ENCODE measurements at places on chromosomes 2 and 18.

DNA sequence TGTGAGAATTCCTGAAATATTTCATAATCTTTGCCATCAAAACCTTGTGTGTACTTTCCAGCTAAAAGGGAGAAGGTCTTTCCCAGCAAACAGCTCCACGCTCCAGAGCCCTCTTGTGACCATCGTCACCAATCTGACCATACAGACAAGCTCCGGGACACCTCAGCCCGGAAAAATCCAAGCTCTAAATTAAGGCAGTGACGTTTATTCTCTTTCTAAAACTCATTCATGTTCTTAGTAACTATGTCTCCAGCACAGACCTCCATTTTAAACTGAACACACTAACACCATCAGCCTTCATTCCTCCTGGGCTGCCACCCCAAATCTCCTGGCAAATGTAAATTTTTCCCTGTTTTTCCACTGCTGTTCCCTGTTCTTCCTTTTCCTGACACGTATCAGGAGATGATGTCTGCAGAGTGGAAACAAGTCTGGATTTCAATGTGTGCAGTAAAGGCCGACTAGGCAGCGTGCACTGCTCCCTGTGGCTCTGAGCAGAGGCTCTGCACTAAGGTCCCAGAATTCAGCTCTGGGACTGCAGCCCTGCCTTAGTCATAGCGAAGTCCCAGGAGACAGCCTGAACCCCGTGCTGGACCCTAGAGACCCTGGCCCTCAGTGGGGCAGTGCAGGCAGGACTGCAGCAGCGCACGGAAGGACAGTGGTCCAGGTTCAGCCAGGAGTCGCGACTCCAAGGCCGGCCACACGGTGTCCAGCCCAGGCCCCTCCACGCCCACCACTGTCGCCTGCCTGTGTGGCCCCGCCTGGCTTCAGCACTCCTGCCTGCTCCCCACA is 452.5 kb upstream of the SALL3 start:
- no peak for DNase-seq

DNA sequence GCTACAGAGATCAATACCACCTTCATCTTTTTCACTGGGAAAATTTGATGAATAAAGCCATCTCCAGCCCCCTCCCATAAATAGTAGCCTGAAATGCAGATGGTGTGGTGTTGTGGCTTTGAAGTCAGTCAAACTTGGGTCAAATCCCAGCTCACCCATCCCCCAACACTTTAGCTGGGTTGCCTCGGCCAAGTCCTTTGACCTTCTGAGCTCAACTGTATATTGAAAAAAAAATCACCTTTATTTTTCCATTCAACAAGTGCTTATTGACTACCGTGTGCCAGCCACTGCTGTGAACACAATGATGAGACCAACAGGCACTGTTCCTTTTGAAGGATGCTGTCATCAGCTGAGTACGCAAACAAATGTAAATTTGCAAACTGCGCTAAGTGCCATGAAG is 35.1 kb upstream of the NTSR2 start:
- no peak for DNase-seq

DNA sequence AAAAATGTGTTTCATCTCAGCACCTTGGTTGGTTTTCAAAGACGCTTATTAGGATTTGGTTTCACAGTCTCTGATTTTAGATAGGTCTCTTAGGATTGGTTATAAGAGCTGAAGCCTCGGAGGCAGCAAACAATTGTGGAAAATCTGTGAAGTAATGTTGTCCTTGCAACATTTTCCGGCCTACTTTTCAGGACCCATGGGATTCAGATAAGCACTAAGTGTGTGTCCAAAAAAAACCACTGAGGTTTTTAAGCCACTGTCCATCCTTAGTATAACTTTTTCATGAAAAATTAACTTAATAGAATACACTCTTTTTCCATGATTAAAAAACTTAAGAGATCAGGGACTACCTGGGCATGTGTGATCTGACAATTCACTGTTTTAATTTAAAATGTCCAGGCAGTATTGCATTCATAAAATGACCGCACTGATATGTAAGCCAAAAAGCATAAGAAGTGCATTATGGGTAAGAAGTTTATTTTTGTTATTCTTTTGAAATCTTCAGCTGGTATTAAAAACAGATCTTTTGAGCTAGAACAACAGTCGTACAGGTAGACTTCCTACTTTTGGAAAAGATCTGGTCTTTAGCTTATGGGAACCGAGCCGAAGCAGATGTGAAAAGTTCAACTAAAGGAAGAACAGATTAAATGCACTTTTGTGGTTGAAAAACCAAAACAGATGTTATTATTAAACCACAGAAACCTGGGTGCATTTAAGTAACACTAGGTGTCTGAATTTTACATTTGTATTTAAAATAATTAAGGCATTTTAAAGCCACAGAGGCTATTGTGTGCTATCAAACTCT is 479.4 kb upstream of the ZEB2 start:
- DNase-seq: no peak

DNA sequence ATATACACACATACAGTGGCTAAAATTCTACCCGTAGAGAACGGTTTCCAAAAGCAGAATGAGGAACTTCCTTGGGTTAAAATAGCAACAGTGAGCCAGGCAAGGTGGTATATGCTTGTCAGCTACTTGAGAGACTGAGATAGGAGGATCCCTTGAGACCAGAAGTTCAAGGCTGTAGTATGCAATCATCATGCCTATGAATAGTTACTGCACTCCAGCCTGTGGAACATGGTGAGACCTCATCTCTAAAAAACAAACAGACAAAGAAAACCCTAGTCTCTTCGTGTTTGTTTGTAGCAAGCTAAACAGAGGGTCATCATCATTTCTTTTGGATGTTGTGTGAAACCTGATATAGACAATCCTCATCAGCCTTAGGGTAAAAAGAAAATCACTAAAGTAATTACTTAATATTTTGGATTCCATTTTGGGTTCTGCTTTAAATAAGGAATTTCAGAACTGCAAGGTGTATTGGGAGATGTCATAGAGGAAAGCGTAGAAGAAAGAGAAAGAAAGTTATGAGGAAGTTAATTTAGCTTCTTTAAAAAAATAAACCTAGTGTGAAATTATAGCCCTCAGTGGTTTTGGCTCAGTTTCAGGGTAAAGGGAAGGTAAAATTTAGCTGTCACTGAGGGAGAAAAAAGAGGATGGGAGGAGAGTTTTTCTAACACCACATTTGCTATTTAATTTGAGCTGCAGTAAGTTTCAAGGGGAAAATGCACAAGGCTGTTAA is 46.5 kb downstream of the PLEK start:
- no peak for DNase-seq

DNA sequence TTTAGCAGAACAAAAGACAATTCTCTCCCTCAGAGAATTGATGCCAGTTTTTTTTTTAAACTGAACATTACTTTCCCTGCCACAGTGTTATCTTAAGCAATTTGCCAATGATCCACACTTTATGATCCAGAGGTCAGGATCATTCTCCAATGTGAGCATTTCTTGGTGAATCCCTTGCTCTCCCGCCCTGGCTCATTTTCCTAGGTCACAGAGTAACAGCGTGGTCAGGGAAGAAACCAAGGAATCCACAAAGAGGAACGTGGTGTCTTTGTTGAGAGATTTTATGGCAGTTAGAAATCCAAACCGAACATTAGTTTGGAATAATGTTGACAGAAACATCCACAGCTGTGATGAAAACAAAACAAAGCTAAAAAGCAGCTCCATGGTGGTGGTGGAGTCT is 250.3 kb downstream of the TTC32 start:
- DNase-seq: no peak

- no peak for DNase-seq
Measured at GRCh38 chr18:27948986-27949385, 227.9 kb downstream of the CDH2 start.

GRCh38 chr2:175402571-175402970 is 221.1 kb upstream of the ATP5MC3 start:
- no peak for DNase-seq

DNA sequence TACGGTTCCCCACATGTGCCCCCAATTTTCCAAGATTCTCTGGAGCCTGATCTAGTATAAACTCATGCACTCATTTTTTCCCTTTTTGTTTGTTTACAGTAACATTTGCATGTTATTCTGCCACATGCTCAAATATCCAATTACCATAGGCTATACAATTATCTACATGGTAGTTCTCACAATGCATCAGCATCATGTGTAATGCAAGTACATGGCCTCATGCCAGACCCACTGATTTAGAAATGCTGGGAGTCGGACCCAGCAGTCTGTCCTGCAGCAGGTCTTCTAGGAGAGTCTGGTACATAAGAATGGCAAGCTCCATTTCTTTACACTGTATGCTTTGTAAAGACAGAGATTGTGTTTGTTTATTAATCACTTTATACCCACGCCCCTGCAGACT is 107.7 kb downstream of the CBLN2 start:
- no peak for DNase-seq
